GM20000 (cell line): ENCODE measurements at places on chromosomes 4 and X.
A peak's percentile ranks its signal among the peaks of the same experiment; 100 is the strongest.

DNA sequence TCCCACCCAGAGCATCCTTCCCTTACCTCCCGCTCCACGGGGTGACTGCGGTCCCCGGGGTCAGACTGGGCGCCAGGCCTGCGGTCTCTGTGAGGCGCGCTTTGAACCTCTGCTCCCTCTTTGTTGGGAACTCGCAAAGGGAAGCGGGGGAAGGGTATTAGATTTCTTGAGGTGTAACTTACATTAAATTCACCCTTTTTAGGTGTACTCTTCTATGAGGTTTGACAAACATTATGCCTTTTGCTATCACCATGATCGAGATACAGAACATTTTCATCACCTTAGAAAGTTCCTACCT, 569 bp downstream of the DCK start:
- no peak for DNase-seq

DNA sequence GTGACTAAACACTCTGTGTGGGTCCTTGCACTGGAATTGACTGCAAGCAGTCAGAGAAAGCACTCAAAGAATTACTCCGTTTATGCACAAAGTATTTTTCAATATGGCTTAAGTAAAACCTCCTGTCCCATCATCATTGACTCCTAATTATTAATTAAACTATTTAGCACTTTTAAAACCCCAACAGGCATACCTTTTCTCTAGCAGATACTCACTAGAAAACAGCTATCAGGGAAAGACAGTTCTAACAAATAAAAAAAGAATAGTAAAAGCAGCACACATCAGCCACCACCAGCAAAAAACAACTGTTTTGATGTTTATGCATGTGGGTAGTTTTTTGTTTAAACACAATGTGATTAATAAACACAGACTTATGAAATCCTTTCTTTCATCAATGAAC, 66.2 kb upstream of the GYPA start:
- DNase-seq: no peak

GRCh38 chr4:7333801-7334421, 100.8 kb downstream of the PSAPL1 start:
- DNase-seq: no peak

DNA sequence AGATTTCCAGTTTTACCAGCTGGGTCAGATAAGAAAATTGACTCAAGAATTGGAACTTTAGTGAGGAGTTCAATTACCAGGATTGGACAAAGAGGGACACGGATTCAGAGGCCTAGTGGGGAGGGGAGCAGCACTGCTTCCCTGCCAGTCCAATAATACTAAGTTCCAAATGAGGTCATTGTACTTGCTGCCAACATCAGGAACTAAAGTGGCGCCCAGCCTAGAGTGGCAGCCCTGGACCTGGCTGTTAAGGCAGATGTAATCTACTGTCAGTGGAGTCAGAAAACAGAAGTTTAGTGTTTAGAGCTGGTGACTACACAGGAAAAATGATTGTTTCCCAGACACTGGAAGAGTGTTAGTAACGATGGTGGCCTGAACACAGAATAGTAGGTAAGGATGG, 42.7 kb upstream of the RAPGEF2 start:
- no peak for DNase-seq

DNA sequence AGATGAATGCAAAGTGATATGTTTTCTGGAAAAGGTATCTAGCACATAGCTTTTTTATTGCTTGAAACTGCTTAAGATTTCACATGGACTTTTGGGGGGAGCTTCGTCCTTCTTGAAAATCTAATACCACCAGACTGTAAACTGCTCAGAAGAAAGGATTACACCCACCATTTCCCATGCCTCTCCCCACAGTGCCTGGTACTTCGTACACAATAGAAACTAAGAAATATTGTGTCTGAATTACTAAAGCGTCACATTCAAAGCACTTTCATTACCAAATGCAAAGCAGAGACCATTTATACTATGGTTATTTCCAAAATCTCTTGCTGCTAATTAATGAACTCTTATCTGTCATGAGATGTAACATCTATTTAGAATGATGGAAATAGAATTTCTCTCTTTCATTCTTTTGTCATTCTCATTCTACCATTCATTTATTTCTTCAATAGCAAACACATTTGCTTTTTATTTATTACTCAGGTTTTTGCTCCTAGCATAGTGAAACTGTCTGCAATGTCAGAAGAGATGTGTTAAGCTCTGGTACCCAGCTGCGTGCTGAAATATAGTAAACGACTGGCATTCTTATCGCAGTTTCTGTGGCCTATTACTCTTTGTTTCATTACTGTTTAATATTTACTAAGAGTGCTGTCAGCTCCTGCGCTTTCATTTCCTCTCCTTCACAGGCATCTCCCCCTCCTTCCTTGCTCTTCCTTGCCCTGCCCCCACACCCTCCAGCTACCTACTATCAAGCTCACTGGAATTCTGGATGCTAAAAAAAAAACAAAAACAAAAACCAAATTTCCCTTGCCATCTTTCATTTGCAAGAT, 51.4 kb upstream of the RAPGEF2 start:
- DNase-seq: peak; percentile 45

DNA sequence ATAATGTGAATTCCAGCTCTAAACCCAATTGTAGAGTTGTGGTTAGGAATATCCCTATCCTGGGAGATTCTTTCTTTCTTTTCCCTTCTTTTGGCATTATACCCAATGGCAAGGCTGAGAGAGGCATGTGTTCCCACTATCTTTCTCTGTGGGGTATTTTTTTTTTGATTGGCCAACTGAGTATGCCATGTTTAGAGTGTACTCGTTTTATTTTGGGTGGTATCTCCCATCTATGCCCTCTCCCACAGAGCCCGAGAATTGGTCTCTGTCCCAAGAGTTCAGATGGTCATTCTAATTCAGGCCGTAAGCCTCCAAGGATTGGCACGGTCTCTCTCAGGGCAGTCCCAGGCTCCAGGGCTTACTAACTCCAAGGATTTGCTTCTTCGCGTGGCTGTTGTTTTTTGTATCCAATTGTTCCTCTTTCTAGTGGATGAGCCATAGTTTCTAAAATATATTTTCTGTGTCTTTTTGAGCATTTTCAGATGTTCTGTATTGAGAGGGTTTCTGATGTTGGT, 198.8 kb downstream of the SLC4A4 start:
- no peak for DNase-seq

GRCh38 chrX:16868920-16869319, 1.2 kb downstream of the RBBP7 start:
- no peak for DNase-seq

- DNase-seq: no peak
These were observed 3.5 kb upstream of the FGFR3 start for GRCh38 chr4:1789552-1789951.

GRCh38 chrX:39162322-39162735, 361.1 kb downstream of the MID1IP1 start:
- no peak for DNase-seq

GRCh38 chr4:139886798-139887197, 221.2 kb downstream of the MGST2 start:
- no peak for DNase-seq

DNA sequence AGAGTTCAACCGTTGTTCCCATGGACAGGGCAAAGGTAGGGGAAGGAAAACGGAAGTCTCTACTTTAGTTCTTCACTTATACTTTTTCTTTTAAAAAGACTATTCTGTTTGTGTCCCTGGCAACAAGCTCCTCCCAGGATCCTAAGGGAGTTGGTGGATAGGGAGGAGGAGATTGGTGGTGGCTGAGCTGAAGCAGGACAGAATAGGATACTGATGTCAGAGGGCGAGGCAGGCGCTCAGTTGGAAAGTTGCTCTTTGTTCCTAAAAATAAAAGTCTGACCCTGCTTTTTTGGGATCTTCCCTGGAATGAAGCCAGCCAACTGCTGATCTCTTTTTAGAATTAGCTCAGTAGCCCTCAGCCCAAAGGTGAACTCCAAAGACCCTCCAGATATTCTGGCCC, 104.7 kb downstream of the MGST2 start:
- no peak for DNase-seq

GRCh38 chr4:153790962-153791551, 2.2 kb upstream of the SFRP2 start:
- DNase-seq: peak; percentile 62

GRCh38 chr4:28117084-28117682, 1256.5 kb downstream of the STIM2 start:
- no peak for DNase-seq

- DNase-seq: no peak
These were observed 116.9 kb upstream of the GALNT7 start for GRCh38 chr4:173051716-173052115.

GRCh38 chr4:39947963-39948362, 29.7 kb downstream of the PDS5A start:
- no peak for DNase-seq

DNA sequence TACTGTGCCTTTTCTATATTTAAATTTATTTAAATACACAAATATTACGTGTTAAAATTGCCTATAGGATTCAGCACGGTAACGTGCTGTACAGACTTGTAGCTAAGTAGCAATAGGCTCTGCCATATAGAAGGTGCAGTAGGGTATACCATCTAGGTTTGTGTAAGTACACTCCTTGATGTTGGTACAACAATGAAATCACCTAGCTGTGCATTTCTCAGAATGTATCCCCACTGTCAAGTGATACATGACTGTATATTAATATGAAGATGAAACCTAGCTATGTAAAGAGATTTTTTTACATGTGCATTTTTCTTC, 431.2 kb downstream of the KCTD8 start:
- no peak for DNase-seq

DNA sequence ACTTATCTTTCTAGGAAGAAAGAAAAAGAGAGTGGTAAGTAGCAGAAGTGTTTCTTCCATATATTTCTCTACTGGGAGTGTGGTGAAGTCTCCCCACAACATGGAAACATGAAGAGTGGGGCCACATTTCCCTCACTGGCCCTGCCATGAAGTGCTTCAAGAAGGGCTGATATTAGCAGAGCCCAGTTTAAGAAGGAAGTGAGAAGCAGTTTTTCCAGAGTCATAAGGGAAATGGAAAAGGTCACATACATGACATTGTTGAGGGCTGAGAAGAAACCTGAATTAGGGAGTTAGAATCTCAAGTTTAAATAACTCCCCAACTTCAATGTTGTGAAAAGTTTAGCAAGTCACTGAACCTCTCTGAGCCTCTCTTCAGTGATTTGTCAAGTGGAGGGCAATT, 171.9 kb upstream of the RBPJ start:
- DNase-seq: no peak

- no peak for DNase-seq
These were observed 90.2 kb downstream of the FAM53A start for GRCh38 chr4:1593881-1594345.

DNA sequence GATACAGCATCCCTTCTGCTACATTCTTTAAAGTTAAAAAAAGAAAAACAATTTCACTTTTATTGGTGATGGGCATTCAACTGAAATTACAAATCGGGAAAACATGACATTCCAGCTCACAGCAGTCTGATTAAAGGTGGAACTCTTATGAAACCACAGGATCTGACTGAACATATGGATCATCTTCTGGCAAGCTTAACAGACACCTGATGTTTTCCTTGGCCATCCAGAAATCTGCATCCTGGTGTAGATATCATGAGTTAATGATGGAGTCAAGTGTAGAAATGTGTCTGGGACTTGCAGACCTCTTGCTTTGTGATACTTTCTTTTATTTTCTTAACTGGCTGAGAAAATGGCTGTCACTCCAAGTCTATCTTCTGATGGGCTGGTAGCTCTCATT, 167.9 kb downstream of the CBR4 start:
- DNase-seq: no peak

GRCh38 chrX:151694661-151695582, at the start of gene PRRG3:
PRRG3 (plus strand) TSS chrX:151695458; CDS start chrX:151698815, 3,357 bp downstream.
- no peak for DNase-seq

DNA sequence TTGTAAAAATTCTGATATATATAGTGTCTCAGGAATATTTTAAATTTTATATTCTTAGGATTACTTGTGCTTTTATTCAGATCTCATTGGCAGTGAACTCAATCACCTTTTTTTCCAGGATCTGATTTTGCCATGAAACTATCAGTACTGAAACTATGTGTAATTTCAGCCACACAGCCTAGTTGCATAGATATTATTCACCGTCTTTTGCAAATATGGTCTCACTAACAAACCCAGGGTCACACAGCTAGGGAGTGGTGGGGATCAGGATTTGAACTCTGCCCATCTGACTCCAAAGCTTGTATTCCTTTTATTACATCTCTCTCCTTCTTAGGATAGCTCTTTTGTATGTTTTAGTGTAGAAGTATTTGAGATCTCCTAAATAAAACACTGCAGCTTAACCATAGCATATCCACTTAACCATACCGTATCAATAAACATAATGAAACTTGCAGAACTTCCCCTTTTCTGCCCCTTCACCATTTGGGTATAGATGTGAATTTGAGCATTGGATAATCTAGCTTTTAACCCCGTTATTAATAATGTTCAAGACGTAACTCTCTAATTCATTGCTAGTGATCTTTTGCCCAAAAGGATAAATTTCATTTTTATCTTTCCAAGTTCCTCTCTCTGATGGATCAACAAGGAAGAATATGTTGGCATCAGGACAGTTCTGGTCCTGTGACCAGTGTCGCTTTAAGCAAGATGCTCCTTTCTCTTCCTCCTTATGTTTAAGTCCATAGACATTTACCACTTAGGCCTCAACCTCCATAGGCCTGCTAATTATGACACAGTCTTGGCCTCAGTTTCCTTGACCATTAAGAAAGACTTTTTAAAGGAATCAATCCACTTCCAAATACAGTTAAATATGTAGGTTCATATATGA, 74.6 kb downstream of the RAPGEF2 start:
- no peak for DNase-seq

DNA sequence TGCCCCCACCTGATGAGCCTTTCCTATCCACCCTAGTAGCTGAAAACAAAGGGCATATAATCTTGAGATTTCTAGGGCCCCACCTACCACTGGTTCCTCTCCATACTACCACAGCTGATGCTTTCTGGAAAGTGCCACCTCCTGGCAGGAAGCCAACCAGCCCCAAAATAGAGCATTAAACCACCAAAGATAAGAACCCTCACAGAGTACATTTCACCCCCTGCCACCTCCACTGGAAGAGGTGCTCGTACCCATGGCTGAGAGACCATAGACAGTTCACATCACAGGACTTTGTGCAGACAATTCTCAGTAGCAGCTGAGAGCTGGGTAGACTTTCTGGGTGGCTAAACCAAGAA, 94.1 kb downstream of the IRS4 start:
- DNase-seq: no peak

GRCh38 chr4:91111556-91111955, 984.4 kb downstream of the CCSER1 start:
- DNase-seq: no peak

DNA sequence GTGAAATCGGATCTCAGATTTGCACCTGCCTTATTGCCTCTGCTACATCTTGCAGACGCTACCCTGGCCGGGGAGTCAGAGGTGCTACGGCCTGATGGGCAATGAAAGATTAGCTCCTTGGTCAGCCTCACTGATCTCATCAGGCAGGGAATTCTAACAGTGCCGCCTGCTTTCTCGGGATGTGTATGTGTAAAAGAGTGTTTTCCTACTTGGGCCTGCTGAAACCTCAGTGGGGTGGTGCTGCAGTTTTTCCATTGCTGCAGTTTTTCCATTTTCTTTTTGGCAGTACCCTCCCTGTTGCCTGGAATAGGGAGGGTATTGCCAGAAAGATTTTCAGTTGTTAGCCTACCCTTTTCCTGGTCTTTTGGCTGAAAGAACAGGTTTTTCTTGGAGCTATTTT, 117.5 kb downstream of the CDKL5 start:
- no peak for DNase-seq
